COLO829 (cell line): ENCODE measurements at places on chromosomes 5 and 9.

DNA sequence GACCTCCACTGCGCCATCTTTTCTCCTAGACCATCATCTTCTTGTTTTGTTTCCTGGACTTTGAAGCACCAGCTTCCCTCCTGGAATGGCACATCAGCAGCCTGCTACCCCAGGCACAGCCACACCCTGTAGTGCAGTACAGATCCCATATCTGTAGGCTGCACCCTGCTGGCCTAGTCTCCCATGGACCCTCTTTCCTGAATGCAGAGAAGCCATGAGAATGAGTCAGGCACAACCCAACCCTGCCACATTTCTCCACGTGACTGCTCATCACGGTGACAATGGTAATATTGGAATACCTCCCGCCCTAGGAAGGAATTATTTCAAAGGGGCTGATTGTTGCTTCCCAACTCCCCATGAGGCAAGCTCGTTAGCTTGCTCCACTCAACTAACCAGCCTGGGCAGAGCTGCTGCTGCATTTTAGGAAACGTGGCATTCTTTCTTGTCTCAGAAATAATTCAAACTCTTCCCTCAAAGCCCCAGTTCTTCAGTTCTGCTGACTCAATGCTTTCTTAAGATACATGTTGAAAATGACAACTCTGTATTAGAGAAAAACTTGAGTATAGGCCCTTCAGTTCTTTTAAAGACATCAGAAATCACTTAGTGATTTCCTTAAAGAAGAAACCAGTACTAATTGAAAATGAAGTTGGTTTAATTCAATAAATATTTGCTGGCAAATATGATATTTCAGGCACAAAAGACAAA is 328.1 kb downstream of the MLLT3 start:
- no peak for DNase-seq

DNA sequence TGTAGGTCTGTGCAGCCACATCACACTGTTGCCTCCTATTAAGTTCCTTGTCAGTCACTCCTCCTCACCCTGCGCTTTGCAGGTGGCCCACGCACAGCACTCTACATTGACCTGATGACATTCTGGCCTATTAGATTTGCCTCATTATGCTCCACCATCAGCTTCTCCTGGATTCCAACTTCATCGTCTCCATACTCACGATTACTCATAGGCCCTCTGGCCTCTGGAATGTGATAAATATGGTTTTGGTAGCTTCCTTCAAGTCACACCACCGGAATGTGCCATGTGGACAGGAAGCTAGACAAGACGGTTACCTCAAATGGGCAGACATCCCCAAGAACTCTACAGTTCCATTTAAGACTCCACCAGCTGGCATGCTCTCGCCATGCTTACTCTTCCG is 158.0 kb upstream of the LHFPL2 start:
- DNase-seq, result no peak

DNA sequence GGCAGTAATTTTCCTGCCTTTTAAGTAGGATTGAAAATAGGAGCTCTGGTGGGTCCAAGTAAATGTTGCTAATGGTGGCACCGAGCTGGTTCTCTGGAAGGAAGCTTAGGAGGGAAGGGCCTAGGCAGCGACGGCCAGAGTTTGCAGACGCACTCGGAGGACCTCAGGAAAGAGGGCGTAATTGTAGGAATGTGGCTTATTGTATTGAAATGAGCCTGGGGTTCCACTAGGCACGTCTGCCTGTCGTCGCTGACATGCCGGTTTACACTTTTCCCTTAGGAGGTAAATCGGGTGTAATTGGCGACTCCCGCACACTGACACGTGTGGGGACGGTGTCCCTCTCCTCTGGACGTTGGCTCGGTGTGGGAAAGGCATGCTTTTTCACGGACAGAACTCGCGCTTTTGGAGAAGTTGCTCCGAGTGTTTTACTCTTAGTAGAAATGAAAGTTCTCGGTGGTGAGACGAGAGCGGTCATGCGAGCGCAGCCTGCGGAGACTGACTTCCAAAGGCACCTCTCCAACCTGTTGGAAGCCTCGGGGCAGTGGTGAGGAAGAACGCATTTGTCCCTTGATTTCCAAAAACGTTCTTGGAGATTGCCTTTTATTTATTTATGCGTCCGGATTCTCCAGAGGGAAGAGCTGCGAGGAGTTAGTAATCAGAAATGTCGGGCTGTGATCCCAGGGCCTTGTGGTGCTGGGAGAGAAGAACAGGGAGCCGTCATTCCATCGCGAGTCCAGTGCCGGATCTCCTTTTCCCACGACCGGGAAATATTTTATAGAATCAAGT is 1.3 kb downstream of the NR4A3 start:
- peak; percentile 50 for DNase-seq

GRCh38 chr5:101783241-101784013 is 512.7 kb downstream of the SLCO4C1 start:
- DNase-seq, result no peak

DNA sequence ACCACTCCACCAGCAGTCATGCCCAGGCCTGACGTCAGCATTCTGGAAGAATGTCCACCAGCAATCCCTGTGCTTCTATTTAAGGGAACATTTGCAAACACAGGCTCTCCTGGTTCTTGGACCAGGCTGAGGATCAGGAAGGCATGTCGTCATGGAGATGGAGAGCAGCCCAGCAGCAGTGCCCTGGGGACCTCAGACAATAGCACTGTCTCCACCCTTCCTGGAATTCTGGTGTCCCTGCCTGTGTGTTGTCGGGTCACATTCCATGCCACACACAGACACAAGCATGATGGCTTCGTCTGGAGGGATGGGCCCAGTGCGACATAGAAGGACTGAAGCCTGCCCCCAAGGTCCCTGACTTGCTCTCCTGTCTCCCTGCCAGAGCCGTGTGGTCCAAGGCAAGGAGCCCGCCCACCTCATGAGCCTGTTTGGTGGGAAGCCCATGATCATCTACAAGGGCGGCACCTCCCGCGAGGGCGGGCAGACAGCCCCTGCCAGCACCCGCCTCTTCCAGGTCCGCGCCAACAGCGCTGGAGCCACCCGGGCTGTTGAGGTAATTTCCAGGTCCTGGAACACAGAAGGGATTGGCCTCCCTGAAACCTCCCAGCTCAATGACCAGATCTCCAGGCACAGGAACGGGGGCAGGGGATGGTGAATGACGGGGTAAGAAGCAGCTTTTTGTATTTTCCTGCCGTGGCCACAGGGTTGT is 43.8 kb downstream of the STOM start:
- no peak for DNase-seq

GRCh38 chr5:569358-569867 is 42.7 kb upstream of the CEP72 start:
- no peak for DNase-seq

GRCh38 chr5:91269198-91269597 is 113.9 kb downstream of the ARRDC3 start:
- no peak for DNase-seq

- no peak for DNase-seq
Observed at GRCh38 chr9:75775166-75775565, 115.3 kb upstream of the PCSK5 start.
